Astrocyte (in vitro differentiated cells and primary cell): ENCODE measurements at places on chromosomes 5 and 9. TPM values are rescaled to one million over a fixed set of nuclear protein-coding genes. Genes with fewer than 3 reads are reported as not detected.

DNA sequence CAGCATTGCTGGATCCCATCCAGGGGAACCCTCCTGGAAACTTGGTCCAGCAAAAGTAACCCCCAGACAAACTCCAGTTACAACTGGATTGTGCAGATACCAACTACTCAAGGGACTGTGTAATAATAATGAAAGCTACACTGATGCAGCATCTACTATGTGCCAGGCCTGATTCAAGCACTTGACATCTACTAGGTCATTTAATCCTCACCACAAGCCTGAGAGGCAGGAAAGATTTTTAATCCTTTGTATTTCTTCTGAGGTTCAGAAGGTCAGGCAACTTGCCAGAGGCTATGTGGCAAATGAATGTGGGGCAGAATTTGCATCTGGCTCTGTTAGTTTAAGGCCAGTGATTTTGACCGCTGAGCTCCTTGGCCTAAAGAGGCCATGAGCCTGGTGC lies 29.5 kb upstream of the FOXI1 start:
- no peaks in the 10 kb centered on the region for H3K4me1 ChIP-seq
- H3K27ac ChIP-seq, result no peak overlapping the region

GRCh38 chr5:178784391-178784790 lies 53.9 kb upstream of the ZNF354A start:
- no peak for DNase-seq
- no peaks in the 10 kb centered on the region for H3K36me3 ChIP-seq
- H3K27me3 ChIP-seq, result no peaks in the 10 kb centered on the region
- no peaks in the 10 kb centered on the region for H3K4me1 ChIP-seq
- no peak overlapping the region for H3K27ac ChIP-seq

DNA sequence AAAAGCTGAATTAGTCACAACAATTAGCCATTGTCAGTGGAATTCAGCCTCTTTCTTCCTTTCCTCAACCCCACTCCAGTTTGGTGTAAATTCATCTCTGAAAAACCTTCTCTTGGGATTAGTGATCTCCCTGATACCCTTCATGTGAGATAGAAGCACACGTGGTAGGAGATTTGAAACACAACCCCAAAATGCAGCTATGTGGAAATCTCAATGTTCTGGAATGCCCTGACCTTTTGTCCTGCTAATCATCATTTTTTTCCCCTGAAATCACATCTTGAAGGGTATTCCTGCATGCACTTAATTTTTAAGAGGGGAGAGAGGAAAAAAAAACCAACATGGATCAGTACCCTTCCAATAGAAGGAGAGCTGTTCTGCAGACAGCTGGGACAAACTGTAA lies 612.6 kb downstream of the EBF1 start:
- H3K27me3 ChIP-seq, result no peaks in the 10 kb centered on the region
- no peaks in the 10 kb centered on the region for H3K36me3 ChIP-seq
- H3K4me3 ChIP-seq, result no peak overlapping the region
- no peak for DNase-seq

- no peaks in the 10 kb centered on the region for H3K36me3 ChIP-seq
- H3K4me1 ChIP-seq, result no peaks in the 10 kb centered on the region
- H3K4me3 ChIP-seq, result no peak overlapping the region
- no peak overlapping the region for H3K27ac ChIP-seq
- no peak for DNase-seq
Measured at GRCh38 chr9:11471321-11471720, 858.5 kb upstream of the PTPRD start.

GRCh38 chr5:66814146-66814991 lies 218.2 kb downstream of the MAST4 start:
- no peaks in the 10 kb centered on the region for H3K4me1 ChIP-seq
- H3K27ac ChIP-seq, result no peak overlapping the region
- no peaks in the 10 kb centered on the region for H3K27me3 ChIP-seq
- no peaks in the 10 kb centered on the region for H3K36me3 ChIP-seq

DNA sequence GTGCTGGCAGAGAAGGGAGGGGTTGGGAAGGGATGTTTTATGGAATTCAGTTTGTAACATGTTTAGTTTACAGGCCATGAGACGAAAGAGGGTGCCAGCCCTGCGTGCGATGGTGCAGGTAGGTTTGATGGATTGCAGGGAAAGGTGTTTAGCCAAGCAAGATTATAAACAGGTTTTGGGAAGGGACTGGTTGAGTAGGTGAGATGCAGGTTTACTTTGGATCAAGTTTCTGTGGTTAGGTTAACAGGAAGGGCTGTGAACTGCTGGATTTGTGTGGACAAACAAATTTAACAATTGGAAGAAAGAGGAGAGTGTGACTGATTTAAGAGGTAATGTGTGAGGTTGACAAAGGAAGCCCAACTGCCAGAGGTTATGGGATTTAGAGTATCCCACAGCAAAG lies 32.6 kb upstream of the GPX3 start:
- DNase-seq, result no peak
- H3K27me3 ChIP-seq, result no peaks in the 10 kb centered on the region
- H3K4me1 ChIP-seq, result no peaks in the 10 kb centered on the region
- no peaks in the 10 kb centered on the region for H3K36me3 ChIP-seq
- no peak overlapping the region for H3K4me3 ChIP-seq
- H3K27ac ChIP-seq, result no peak overlapping the region

- peaks cover 60% of the 10 kb centered on the region for H3K4me1 ChIP-seq
- H3K4me3 ChIP-seq, result peak overlapping the region; percentile 59
- H3K36me3 ChIP-seq, result no peaks in the 10 kb centered on the region
- DNase-seq, result no peak
Measured at GRCh38 chr9:5510989-5511388, 658 bp downstream of the PDCD1LG2 start.

GRCh38 chr5:117463881-117464570 lies 889.4 kb upstream of the SEMA6A start:
- H3K27ac ChIP-seq, result no peak overlapping the region
- H3K4me1 ChIP-seq, result no peaks in the 10 kb centered on the region
- no peaks in the 10 kb centered on the region for H3K27me3 ChIP-seq
- no peaks in the 10 kb centered on the region for H3K36me3 ChIP-seq

- H3K4me1 ChIP-seq, result no peaks in the 10 kb centered on the region
- H3K36me3 ChIP-seq, result no peaks in the 10 kb centered on the region
- no peak for DNase-seq
- H3K4me3 ChIP-seq, result no peak overlapping the region
Measured at GRCh38 chr9:8280811-8281210, 481.2 kb upstream of the DMAC1 start.

DNA sequence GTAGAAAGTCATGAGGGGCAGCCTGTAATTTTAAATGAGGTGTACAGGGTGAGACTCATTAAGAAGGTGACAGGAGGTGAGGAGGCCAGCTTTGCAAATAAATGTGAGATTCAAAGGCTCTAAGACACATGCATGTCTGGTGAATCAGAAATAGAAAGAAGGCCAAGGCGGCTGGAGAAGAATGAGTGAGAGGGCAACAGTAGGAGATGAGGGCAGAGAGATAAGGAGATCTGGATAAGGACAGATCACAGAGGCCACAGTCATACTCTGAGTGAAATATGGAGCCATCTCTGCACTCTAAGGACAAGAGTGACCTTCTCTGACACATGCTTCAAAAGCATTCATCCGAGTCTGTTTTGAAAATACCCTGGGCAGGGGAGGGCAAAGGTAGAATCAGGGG lies 90.7 kb downstream of the RAD23B start:
- no peak for DNase-seq
- H3K36me3 ChIP-seq, result no peaks in the 10 kb centered on the region
- no peak overlapping the region for H3K4me3 ChIP-seq
- H3K27me3 ChIP-seq, result no peaks in the 10 kb centered on the region
- no peaks in the 10 kb centered on the region for H3K4me1 ChIP-seq

DNA sequence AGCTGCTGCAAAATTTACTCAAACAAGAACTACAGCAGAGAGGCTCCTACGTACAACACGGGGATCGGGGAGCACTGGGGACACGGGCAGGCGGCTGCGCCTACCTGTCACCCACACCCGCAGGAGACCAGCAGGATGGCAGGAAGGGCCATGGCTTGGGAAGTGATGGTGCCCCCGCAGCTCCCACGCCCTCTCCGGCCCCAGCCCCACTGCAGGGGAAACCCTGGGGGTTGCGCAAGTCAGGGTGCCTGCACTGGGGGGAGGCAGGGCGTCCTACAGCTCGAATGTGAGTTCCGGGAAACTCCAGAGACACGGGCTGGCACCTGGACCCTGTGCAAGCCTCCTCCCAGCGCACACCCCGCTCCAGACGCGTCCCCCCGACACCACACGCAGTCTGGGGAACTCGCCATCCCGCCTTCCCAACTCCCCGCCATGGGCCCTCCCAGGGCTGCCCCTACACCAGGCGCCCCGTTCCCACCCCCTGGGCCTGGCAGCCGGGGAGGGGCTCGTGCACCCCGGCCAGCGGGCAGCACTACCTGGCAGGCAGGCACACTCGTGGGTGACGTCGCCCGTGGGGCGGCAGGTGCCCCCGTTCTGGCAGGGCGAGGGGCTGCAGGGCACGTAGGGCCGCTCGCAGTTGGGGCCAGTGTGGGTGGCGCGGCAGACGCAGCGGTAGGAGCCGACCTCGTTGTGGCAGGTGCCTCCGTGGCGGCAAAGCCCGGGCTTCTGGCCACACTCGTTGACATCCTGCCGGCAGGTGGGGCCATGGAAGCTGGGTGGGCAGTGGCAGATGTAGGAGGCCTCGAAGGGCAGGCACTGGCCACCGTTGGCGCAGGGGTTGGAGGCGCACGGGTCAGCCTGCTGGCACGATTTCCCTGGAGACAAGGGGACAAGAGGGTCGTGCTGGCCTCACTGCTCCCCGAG lies 23.3 kb downstream of the NOTCH1 start:
- no peaks in the 10 kb centered on the region for H3K27me3 ChIP-seq
- no peak overlapping the region for H3K4me3 ChIP-seq
- H3K36me3 ChIP-seq, result no peaks in the 10 kb centered on the region
- no peak for DNase-seq
- no peak overlapping the region for H3K27ac ChIP-seq

- no peak overlapping the region for H3K4me3 ChIP-seq
- H3K36me3 ChIP-seq, result no peaks in the 10 kb centered on the region
- peaks cover 11% of the 10 kb centered on the region for H3K4me1 ChIP-seq
- H3K27me3 ChIP-seq, result no peaks in the 10 kb centered on the region
Measured at GRCh38 chr9:38437193-38437823, 13.1 kb upstream of the IGFBPL1 start.

GRCh38 chr5:150615141-150615699 lies 25.2 kb upstream of the SYNPO start:
- peaks cover 38% of the 10 kb centered on the region for H3K4me1 ChIP-seq
- H3K4me3 ChIP-seq, result no peak overlapping the region
- H3K27me3 ChIP-seq, result peaks cover 3% of the 10 kb centered on the region
- DNase-seq, result peak; percentile 83

- peaks cover 73% of the 10 kb centered on the region for H3K36me3 ChIP-seq
- no peak overlapping the region for H3K27ac ChIP-seq
- DNase-seq, result no peak
- H3K4me1 ChIP-seq, result peaks cover 17% of the 10 kb centered on the region
- no peaks in the 10 kb centered on the region for H3K27me3 ChIP-seq
- H3K4me3 ChIP-seq, result no peak overlapping the region
Measured at GRCh38 chr9:37491939-37492338, 6.2 kb downstream of the POLR1E start.

OLFML2A gene
- total RNA-seq, result 148 and 179 TPM in 2 replicates

PCDHGA2 gene
- total RNA-seq, result 0.14 and 0.17 TPM in 2 replicates

CCDC187 gene
- total RNA-seq, result 0.09 TPM in 1 of 2 replicates, not detected in the other

AGXT2 gene
- not detected in 2 replicates for total RNA-seq

SLC25A48 gene
- not detected in 2 replicates for total RNA-seq

EDIL3 gene
- 226 and 284 TPM in 2 replicates for total RNA-seq

SH3TC2 gene
- 2.6 and 3.1 TPM in 2 replicates for total RNA-seq

ENHO gene
- total RNA-seq, result 0.55 and 1.1 TPM in 2 replicates

HTR1A gene
- total RNA-seq, result not detected in 2 replicates

ANKRD33B gene
- total RNA-seq, result 13.5 and 22.7 TPM in 2 replicates

CDKN2AIPNL gene
- 22.1 and 22.8 TPM in 2 replicates for total RNA-seq
